ENCODE measurements at places on chromosomes 6 and 20.

DNA sequence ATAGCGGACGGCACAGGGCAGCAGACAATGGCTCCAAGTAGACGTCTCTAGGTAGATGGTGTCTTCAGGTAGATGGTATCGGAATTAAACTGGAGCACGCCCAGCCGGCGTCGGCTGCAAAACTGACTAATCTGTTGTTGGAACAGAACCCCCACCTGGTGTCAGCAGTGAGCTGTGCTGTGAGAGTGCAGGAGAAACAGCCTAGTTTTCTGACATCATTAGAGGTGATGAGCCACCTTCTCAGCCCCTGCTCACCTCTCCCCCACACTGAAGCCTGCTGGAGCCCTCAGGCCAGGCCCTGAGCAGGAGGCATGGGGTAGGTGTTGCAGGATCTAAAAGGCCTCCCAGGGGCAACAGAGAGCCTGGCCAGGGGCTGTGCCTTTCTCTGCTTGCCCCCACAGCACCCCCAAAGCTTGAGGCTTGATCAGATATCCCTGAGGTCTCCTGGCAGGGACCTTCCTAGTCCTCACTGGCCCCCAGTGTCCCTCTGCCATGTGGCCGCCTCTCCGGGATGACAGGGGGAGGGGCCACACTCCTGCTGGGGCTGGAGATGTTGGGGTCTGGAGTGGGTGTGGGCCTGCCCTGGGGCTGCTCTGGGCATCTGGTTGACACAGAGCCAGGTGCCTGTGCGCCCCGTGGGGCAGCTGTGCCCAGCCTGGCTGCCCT lies 6.9 kb upstream of the HELZ2 start:
- peak; percentile 33 for DNase-seq

- DNase-seq, result no peak
These were observed 29.3 kb upstream of the ZBTB24 start for GRCh38 chr6:109512271-109512817.

GRCh38 chr20:37473249-37474000 lies 47.6 kb upstream of the NNAT start:
- DNase-seq, result no peak

GRCh38 chr6:27778625-27779417 lies 133.4 kb downstream of the OR2B2 start:
- no peak for DNase-seq

DNA sequence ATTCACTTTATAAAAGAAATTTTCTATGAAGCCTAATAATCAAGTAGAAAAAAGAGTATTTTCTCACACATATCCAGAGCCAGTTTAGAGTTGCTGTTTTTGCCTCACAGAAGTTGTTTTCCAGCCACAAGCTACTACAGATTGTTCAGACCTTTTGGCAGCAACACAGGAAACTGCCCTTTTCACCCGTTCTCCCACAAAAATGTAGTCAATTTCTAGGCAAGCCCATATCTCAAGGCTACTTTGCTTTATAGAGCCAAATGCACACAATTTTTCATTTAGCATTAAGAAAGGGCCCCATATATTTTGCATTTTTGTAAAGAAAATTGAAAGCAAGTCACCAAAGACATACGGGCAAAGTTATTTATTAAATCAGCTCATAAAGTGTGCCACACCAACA lies 49.5 kb downstream of the EPB41L2 start:
- DNase-seq, result peak; percentile 86

DNA sequence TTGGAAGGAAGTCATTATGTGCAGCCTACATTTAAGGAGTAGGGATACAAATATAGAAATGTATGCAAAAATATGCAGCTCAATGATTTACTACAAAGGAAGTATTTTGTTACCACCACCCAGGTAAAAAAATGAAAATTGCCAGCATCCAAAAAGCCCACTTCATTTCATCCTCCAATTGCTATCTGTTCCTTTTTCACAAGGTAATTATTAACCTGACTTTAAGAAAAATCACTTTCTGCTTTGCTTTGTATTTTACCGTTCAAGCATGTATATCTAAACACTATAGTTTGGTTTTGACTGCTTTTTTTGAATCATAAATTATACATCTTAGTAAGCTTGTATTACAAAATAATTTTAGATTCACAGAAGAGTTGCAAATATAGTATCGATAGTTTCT lies 768.5 kb upstream of the GJE1 start:
- DNase-seq, result no peak

- DNase-seq, result no peak
These were observed 1.3 kb downstream of the RTEL1 start for GRCh38 chr20:63659370-63659769.

- no peak for DNase-seq
These were observed 11.9 kb downstream of the MCM9 start for GRCh38 chr6:118923035-118923434.

- no peak for DNase-seq
These were observed 33.7 kb upstream of the KCNQ5 start for GRCh38 chr6:72588155-72588554.

DNA sequence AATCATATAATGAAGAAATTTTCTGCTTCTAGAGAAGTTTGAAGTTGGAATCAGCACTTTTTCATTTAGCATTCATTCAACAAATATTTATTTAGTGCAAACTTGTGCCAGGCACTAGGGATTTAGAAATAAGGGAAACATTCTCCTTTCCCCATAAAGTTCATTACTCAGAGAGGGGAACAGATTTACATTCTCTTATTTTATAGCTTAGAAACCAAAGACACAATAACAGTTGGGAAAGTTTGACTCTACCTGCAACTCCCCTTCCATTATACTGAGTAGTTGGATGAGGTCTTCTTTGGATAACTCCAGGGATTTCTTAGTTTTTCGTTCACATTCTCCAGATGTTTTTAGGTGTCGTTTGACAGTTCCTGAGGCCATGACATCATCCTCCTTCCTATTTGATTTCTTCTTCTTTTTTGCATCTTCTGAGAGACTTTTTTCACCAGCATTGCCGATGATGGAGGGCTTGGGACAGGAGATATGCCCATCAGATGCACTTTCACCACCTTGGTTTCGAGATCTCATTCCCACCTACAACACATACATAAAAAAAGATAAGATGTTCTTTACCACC lies 79.1 kb downstream of the FILIP1 start:
- DNase-seq, result no peak

GRCh38 chr20:58634059-58634458 lies 17.0 kb upstream of the STX16 start:
- DNase-seq, result no peak

GRCh38 chr20:57237585-57237953 lies 28.9 kb downstream of the BMP7 start:
- DNase-seq, result no peak

GRCh38 chr6:677919-678318 lies 15.0 kb downstream of the EXOC2 start:
- no peak for DNase-seq

DNA sequence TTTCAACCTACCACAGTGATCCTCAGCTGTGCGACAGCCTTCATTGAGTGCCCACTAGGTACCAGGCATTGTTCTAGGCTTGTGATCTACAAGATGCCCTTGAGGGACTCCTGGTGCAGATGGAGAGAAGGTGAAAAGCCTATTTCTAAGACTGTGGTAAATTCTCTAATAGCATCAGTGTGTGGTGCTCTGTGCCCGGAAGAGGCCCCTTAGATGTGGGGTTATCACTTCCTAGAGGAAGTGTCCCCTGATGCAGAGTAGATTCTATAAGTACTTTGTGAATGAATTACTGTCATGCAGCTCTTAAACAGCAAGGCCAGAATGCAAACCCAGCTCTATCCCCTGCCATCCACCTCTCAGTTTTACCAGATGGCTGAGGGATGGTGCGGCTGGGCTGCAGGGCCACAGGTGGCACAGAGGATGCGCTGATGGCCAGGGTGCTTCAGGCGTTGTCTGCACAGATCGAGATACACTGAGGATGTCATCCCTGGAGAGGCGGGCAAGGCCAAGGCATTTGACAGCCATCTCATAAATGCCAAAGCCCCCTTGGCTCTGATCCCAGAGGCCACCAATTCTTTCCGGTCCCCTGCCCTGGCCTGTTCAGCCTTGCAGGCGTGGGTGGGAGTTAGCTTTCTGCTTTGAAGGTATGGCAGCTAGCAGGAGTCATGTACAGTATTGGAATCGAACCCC lies 96.7 kb downstream of the TOX2 start:
- DNase-seq, result no peak

- no peak for DNase-seq
These were observed 341.7 kb downstream of the PREX1 start for GRCh38 chr20:48486065-48486464.

- no peak for DNase-seq
These were observed 637 bp upstream of the HIVEP2 start for GRCh38 chr6:142945446-142946180.

DNA sequence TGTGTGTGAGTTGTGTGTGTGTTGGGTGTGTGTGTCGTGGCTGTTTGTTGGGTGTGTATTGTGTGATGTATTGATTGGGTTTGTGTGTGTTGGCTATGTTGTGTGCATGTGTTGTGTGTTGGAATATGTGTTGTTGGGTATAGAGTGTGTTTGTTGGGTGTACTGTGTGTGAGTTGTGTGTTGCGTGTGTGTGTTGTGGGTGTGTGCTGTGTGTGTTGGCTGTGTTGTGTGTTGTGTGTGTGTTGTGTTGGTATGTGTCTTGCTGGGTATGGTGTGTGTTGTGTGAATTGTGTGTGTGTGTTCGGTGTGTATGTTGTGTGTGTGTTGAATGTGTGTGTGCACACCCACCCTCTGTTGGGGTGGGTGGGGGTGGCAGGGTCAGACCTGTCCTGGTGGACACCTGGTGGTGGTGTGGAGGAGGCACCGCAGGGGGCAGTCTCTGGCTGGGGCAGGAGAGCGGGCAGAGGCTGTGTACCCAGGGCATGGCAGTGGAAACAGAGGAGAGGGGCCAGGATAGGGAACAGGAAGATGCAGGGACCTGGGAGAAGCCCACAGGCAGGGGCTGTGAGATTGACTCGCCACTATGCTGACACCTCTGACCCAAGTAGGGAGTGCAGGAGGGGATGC lies 25.5 kb upstream of the PXDC1 start:
- DNase-seq, result no peak

- peak; percentile 74 for DNase-seq
These were observed 324.4 kb upstream of the NT5E start for GRCh38 chr6:85125526-85125925.

DNA sequence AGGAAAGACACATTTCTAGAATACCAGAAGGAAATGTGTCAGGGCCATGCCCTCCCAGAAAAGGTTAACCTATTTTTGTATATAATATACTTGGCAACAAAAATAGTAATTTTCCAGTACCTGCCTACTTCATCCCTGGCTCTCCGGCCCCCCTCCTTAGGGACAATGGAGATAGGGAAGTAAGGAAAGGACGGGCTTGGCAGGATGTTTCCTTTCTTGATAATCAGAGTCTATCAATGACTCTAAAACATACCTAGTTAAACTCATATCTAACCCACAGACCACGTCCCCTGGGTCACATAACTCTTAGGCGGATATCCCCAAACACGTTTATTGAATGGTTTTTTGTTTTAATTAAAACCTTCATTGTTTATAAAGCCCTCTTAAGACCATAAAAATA lies 11.8 kb downstream of the UQCC2 start:
- DNase-seq, result no peak

DNA sequence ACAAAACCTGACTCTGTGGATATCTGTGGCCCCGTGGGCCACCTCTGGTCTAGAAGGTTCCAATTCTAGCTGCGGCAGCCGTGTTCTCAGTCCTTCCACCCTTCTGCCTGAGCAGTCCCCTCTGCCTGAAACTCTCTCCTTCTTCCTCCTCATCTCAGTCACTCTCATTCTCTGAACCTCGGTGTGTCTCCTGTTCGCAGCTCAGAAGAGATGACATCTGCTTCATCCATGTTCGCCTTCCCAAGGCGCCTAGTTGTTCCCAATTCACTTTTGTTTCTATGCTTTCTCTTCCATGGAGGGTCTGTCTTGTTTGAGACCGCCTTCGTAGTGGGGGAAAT lies 95.5 kb downstream of the CEBPB start:
- no peak for DNase-seq

DNA sequence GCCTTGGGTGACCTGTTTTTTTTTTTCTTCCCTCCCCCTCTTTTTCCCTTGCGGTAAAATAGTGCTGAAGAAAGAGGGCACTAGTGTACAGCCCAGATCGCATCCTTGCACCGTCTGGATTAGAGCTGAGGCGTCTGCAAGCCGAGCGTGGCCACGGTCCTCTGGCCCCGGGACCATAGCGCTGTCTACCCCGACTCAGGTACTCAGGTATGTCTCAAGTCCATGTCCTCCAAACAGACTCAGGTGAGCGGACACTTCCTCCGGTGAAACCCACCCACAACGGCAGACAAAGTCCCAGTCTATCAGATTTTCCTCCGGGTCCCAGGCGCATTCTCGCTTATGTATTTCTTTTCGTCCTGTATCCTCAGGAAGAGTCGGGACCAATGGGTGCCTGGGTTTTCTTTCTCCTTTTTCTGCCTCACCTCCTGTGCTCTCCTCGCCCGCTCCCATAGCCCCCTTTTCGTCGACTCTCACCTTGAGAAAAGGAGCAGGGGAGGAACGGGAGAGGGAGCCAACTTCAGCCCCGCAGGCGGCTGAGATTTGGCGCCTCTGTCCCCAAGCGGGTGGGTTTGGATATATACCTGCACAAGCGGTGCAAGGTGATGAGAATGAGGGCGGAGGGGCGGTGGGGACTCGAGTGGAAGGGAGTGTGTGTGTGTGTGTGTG lies 1.1 kb upstream of the GRM1 start:
- no peak for DNase-seq

Data from fibroblast of skin of scalp (primary cell).